ENCODE measurements at places on chromosomes 4 and X. TPM values are rescaled to one million over a fixed set of nuclear protein-coding genes. Genes with fewer than 3 reads are reported as not detected.

SPANXN4 gene
- polyA plus RNA-seq = not detected

RS1 gene
- not detected for polyA plus RNA-seq

MAGEA8 gene
- not detected for polyA plus RNA-seq

TBC1D8B gene
- polyA plus RNA-seq = 16.5 TPM

SPANXN3 gene
- not detected for polyA plus RNA-seq

SORBS2 gene
- 186 TPM for polyA plus RNA-seq

NWD2 gene
- 0.04 TPM for polyA plus RNA-seq

CT45A3 gene
- not detected for polyA plus RNA-seq

HDX gene
- 5.9 TPM for polyA plus RNA-seq

C4orf51 gene
- not detected for polyA plus RNA-seq

MAOA gene
- polyA plus RNA-seq = 47.7 TPM

MUC7 gene
- not detected for polyA plus RNA-seq

IQSEC2 gene
- 67.9 TPM for polyA plus RNA-seq

TMEM271 gene
- polyA plus RNA-seq = 0.54 TPM

PRRG1 gene
- polyA plus RNA-seq = 11.8 TPM

PSMD10 gene
- 85.4 TPM for polyA plus RNA-seq

Measured in adrenal gland (tissue), 19 donors.